ENCODE measurements at places on chromosomes 4 and X.

- DNase-seq: no peak
Measured at GRCh38 chr4:138393886-138394610, 151.9 kb upstream of the SLC7A11 start.

- DNase-seq: no peak
Measured at GRCh38 chr4:121198251-121198650, 34.1 kb upstream of the TNIP3 start.

DNA sequence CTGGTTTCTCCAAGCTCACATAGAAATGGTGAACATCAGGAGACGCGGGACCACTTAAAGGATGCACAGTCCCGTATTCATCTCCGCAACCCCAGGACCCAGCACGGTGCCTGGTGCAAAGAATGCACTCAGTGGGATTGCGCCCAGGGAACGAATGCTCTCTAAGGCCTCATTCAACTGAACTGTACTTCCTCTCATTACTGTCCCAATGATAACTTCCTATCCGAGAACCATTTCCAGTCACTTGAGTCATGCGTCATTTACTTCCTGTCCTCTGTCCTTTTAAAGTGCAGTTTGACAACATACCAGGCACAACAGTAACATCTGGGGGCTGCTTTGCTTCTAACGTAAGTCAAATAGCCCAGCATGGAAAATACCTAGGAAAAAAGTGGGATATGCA, 75.7 kb downstream of the RBM47 start:
- no peak for DNase-seq

DNA sequence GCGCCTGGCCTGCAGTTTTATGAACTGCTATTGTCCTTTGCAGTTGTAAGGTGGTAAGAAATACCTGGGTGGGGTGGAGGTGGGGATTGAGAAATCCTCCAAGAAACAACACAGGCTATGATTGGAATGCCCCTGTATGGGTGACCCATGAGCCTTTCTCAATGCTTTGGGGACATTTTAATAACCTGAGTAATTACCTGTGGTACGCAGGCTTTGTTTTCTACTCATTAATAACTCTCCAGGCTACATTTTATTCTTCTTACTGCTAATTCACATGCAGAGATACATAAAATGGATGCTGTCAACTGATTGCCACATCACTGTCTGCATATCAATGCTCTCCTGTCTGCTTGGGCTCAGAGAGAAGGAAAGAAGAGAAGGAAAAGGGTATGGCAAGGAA, 41.8 kb downstream of the PHEX start:
- DNase-seq: no peak

DNA sequence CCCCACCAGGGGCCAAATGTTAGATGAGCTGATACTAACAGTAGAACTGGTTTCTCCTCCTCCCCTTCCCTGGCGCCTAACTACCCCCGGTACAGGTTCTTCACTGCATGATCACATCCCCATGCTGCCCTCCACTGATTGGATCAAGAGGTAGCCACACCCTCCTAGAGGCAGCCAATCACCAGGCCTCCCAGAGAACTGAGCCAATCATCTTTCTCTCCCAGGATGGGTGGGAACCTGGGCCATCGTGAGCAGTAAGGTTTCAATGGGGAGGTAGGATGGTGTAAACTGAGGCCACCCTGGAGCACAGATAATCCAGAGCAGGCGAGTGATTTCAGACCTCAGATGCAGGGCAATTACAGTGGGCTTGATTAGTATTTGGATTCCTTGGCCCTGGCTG, 64.2 kb downstream of the PPP2R2C start:
- no peak for DNase-seq

GRCh38 chrX:23811656-23812055, 28.7 kb downstream of the SAT1 start:
- DNase-seq: no peak

DNA sequence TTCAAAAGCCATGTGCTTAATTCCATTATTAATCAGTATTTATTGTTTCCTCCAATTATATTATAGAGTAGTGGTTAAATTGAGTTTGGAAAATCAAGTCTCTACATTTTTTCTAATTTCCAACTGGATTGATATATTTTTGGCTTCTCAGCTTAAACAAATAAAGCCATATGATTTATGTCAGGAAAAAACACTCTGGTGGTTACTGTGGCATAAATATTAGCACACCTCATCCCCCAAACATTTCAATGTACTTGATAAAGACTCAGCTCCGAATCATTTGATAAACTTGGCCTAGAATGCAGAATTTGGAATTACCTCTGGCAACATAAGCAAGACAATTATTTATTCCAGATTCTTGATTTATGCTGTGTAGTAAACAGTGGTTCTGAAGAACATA, 2313.8 kb downstream of the ARAP2 start:
- no peak for DNase-seq

DNA sequence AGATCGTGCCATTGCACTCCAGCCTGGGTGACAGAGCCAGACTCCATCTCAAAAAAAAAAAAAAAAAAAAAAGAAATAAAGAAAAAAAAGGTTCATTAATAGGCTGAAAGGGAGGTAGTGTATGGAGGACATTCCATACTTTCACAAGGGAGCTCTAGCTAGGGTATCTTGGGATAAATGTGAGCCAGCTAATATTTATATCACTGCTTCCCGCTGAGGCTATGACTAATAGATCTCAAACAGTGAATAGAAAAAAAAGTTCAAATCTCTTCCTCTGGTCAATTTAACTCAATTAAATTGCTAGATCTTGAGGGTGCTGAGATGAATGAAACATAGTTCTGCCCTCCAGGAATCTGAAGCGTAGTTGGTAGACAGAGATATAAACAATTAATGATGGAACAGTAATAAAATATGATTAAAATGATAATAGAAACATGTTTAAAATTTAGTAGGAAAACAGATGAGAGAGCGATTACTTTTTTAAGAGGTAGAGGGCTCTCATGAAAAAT, 55.7 kb upstream of the SHISA3 start:
- no peak for DNase-seq

DNA sequence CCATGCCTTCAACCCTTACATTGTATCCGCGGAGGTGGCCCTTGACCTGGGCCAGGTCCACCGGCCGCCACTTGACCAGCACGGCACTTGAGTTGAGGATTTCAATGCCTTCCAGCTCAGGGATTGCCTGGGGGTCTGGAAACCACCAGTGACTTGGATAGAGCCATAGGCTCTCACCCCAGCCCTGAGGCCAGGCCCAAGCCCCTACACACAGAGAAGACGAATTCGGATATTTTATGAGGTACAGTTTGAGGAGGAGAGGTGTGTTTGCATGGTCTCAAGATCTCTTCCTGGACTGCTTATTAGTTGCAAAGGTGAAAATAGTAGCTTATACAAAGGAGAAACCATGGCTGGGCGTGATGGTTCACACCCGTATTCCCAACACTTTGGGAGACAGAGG, 20.3 kb downstream of the L1CAM start:
- no peak for DNase-seq

DNA sequence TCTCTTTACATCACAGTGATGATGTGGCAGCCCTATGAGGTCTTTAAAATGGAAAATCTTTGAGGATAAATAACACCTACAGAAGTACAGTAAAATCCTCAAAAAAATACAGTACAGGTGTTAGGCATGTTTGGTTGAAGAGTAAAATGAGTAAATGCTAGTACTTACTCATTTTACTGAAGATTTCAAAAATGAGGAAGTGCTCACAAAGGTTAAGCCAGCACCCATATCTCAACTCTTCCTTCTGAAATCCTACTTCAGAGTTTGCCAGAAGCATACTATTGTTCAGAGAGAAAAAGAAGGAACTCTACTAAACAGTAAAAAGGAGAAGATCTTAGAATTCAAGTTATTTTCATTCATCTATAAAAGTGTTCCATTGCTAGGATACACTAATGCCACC, 130.9 kb downstream of the CBR4 start:
- no peak for DNase-seq

DNA sequence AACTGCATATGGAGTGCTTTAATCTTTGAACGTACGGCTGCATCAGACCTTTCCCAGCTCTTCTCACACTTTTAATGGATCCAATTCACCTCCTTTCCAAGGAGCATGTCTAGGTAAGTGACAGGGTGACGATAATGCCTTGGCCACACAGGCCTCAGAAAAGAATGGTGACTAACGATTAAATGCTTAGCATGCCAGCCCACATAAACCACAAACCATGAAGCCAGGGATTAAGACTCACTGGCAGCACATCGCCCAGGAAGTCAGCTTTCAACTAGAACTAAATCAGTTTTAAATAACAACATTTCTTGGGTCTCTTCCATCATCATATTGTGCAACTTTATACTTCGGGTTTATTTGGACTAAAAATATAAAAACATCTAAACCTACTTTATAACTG, 28.7 kb downstream of the INPP4B start:
- DNase-seq: no peak

DNA sequence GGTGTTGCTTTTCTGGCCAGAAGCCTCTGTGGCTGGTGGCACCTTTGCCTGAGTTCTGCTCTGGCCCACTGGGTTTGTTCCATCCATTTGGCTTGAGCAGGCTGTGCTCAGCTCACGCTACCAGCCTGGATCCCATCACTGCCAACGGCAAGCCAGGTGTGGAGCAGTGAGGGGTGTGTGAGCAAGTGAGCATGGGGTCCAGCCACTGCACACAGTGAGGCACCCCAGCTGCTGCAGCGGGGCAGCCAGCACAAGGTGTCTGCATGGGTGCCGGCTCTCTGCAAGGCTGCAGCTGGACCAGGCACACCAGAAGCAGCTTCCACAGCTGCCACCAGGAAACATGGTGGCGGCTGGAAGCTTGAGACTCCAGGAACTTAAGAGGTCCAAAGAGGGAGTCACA, 46.8 kb downstream of the ARAP2 start:
- DNase-seq: no peak

- DNase-seq: no peak
Measured at GRCh38 chr4:24262616-24263015, 321.7 kb downstream of the DHX15 start.

DNA sequence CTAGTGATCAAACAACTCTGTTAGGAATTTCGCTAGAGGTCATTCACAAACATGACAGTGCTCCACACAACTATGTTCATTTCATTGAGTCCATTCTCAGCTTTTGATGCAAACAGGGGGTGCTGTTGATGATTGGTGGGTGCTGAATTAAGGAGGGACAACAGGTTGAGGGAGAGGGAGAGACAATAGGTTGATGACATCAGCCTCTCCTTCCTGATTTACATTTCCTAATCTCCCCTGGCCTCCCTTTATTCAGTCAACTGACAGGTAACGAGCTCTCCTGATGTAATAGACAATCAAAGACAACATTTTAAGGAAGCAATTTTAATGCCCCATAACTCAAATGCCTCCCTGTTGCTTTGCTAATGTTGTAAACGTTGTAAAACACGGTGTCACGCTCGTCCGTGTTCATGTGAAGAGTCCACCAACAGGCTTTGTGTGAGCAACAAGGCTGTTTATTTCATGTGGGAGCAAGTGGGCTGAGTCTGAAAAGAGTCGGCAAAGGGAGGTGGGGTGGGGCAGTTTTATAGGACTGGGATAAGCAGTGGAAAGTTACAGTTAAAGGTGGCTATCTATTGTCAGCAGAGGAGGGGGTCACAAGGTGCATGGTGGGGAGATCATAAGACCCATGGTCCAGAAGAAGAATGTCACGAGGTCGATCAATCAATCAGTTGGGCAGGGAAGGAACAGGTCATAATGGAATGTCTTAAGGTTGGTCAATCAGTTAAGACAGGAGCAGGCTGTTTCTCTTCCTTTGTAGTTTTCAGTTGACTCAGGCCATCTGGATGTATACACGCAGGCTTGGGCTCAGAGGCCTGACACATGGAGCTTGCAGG, 4.8 kb upstream of the GAR1 start:
- DNase-seq: no peak

- no peak for DNase-seq
Measured at GRCh38 chr4:37101182-37101581, 143.4 kb upstream of the NWD2 start.

- no peak for DNase-seq
Measured at GRCh38 chr4:44765116-44765515, 38.8 kb upstream of the GNPDA2 start.

GRCh38 chrX:118968031-118968430, 6.4 kb upstream of the LONRF3 start:
- no peak for DNase-seq

- peak; percentile 47 for DNase-seq
Measured at GRCh38 chr4:2923141-2923551, 40.1 kb downstream of the NOP14 start.

- DNase-seq: peak; percentile 43
Measured at GRCh38 chrX:153764786-153765137, 713 bp downstream of the PLXNB3 start.

DNA sequence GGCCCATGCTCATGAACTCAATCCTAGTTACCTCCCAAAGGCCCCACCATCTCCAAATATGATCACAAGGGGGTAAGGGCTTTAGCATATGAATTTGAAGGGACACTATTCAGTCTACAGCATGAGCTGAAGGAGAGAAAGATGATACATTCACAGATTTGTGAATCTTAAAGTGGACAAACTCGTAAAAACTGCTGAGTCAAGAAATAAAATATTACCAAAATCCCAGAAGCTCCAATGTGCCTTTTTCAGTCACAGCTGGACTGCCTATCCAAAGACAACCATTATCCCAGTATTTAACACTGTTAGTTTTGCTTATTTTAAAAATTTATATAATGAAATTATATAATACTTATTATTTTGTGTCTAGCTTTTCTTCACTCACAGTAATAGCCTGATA, 109.0 kb downstream of the CXXC4 start:
- no peak for DNase-seq

DNA sequence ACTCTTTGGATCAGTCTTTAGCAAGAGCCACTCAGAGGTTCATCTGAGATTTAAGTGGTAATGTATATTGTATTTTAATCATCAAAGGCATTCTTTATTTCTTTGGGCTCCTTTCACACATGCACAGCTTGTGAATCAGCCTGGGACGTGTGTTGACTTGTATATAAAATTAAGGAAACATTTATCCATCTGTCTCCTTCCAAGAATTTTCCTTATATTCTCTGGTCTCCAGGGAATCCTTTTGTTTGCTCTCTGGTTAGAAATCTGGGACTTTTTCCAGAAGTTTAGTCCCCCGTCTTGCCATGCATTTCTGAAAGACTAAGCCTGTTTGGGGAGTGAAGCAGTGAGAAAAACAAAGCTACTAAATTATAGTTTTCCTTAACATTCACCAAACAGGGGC, 212.3 kb downstream of the DCAF12L2 start:
- no peak for DNase-seq

GRCh38 chr4:138367942-138368341, 125.8 kb upstream of the SLC7A11 start:
- no peak for DNase-seq

- no peak for DNase-seq
Measured at GRCh38 chr4:15479089-15479912, 9.6 kb downstream of the CC2D2A start.
